ENCODE measurements at places on chromosomes 3 and 15.

- no peak for DNase-seq
Measured at GRCh38 chr15:91447991-91448644, 348.1 kb downstream of the SV2B start.

- DNase-seq: no peak
Measured at GRCh38 chr3:46670891-46671427, 22.5 kb downstream of the ALS2CL start.

DNA sequence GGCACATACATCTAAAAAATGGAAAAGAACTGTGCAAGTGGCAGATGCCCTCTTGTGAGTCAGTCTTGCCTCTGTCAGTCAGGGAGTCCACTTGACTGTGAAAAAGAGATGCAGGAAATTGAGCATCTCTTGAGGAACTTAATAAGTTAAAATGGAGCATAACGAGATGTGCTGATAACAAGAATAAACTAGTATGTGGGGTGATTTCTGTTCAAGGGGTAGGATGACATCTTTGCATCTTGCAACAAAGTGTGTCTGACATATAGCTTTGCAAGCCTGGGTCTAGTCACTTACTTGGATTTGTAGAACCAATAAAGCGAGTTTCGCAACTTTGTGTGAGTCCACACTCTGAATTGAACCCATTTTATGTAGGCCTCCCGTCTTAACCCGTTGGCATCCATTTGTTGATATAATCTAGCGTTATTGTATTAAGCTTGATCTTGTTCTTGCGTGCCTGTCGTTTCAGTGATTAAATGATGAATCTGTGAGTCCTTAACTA, 2.2 kb downstream of the USP3 start:
- no peak for DNase-seq

DNA sequence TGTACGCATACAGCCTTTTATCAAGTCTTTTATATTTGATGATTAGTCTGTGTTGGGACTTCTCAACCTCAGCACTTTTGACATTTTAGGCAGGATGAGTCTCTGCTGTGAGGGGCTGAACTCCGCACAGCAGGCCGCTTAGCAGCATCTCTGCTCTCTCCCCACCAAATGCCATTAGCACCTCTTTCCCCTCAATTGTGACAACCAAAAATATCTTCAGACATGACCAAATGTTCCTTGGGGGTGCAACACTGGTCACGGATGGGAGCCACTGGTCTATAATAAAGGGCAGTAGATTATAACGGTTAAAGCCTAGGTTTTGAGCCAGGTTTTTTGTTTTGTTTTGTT, 109.7 kb upstream of the LRIG1 start:
- DNase-seq: peak; percentile 60

DNA sequence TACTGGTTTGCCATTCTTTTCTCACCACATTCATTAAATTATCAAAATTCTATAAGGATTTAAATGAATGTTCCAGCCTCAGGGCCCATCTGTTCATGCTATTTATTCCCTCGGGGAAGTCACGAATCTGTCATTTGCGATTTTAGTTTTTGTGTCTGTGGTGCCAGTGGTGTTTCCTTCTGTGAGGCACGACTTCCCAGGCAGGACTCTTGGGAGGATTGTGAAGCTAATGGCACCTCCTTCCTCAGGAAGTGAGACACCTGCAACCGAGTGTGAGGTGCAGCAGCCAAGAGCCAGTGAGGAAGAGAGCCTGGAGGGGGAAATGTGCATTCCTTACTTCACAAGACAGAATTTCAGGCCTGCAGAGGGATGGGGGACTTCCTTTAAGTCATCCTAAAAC, 24.1 kb downstream of the SV2B start:
- no peak for DNase-seq
